Central memory CD4-positive, alpha-beta T cell (primary cell): ENCODE measurements at places on chromosomes 3 and 15.

DNA sequence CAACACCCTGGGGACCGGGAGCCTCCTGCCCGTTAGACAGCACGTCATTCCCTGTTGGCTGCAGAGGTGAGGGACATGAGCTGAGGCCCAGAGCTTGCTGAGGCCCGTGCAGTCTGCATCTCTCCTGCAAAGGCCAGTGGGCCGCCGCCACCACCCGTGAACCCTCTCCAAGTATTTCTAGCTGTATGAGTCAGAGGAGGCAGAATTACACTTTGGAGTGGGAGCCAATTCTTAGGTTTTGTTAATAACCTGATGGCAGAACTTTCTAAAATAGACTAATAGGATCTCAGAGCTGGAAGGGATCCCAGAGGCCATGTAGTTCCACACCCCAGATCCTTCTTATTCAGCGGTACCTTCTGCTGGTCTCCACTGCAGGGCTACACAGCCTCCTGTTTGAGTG, 335.2 kb upstream of the CTDSPL start:
- no peak for DNase-seq

DNA sequence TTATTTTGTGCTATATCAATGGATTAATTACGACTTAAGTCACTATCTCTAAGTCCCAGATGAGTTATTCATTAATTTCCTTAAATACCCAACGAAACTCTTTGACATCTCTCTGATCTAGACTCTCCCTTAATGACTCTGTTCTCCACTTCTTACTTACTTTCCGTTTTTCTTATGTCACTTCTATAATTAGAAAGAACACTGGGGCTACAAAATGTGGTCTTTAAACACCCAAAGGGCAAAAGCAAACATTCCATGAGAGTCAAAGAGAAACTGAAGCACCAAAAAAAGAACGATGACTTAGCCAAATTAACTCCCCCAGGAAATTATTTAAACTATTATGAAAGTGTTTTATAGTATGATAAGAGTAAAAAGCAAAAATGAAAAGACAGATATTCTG, 166.4 kb upstream of the UBE2E2 start:
- no peak for DNase-seq

GRCh38 chr3:27279123-27279522, 90.1 kb downstream of the NEK10 start:
- DNase-seq: no peak

- DNase-seq: peak; percentile 23
Measured at GRCh38 chr3:4904811-4905695, 74.2 kb upstream of the BHLHE40 start.

- DNase-seq: no peak
Measured at GRCh38 chr3:22360164-22360563, 609.2 kb upstream of the ZNF385D start.

DNA sequence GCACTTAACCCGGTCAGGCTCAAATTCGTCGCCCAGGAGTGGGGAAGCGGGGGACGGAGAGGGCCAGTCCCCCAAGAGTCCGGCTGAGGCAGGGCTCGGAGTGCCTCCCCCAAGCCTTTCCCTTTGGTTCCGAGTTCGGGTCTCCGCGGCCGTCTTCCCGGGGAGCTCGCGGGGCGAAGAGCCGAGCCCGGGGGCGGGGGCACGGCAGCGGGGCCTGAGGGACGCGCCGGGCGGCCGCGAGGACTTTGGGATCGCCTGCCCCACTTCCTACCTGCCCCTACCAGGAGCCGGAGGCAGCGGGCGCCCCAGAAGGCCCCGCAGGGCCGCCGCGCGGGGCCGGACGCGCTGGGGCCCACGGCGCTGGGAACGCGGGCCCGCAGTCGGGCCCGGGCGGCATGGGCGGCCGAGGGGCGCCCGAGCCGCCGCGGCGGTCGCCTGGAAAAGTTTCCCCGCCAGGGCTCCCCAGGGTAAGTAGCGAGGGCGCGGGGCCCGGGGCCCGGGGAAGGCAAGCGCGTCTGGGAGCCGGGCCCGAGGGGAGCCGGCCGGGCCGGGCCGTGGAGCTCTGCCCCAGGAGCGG, 2.8 kb downstream of the FURIN start:
- DNase-seq: no peak
